ENCODE measurements at places on chromosomes 3 and 15.

DNA sequence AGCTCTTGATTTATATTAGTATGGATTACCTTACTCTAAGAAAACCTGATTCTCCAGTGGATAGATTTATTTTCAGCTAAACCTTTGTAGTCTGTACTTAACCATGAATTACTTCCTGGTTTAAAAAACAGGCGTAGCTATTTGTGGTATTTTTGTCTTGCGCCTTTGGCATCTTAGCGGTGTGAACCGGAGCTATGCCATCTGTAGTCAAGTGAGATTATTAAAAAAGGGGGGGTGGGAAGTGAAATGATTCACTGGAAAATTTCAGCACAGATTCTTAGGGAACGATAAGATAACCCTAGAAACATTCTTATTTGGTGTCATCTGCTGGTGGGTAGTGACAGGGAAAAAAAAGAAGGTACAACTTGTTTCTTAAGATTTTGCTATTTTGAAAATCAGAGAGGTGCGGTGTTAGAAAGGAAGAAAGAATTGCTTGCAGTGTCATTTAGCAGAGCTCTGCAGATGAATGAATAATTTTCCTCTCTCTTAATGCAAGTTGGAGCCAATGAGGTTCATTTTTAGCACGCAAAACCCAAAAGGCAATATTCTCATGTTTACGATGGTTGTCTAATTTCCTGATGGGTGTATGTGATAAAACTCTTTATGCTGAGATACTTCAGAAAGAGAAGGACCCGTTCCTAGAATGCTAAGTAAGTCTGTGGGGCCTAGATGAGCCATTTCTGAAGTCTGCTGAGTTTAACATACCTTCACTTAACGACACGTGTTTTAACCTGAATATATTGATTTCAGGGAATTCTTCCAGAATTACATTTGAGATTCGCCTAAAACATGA lies 44.0 kb downstream of the PSMD6 start:
- DNase-seq: peak; percentile 35

- DNase-seq: no peak
Measured at GRCh38 chr15:91782221-91782620, 71.3 kb upstream of the SLCO3A1 start.

GRCh38 chr15:53559364-53560277 lies 199.8 kb downstream of the WDR72 start:
- no peak for DNase-seq

DNA sequence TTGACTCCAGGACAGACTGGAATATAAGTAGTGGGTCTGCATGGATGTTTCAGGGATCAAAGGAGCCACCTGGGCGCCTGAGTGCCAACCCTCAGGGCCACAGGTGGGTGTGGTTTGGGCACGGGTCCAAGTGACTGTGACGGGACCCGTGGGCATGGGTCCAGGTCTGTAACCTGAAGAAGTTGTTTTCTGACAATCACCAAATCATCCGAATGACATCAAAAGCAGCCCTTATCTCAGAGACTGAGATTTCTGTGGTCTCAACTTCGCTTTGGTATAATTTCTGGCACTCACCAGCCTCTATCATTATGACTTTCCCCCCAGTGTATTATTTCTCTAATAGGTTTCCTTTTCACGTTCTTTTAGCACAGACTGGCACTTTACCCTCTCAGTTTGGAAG lies 24.4 kb downstream of the RLBP1 start:
- no peak for DNase-seq

DNA sequence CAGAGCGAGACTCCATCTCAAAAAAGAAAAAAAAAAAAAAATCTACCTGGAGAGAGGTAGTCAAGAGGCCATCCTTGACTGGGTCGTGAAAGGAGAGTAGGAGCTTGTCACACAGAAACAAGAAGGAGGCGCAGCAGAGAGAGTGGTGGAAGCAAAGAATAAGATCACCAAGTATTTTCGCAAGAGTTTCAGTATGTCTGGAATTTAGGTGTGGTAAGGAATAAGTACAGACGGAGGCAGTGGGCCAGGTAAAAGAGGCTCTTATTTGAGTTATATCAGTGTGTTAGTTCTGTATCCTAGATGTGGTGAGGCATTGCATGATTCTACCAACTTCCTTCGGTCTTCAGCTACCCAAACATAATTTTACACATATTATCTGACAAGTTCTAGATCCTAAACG lies 14.6 kb upstream of the ATP10A start:
- DNase-seq: no peak

DNA sequence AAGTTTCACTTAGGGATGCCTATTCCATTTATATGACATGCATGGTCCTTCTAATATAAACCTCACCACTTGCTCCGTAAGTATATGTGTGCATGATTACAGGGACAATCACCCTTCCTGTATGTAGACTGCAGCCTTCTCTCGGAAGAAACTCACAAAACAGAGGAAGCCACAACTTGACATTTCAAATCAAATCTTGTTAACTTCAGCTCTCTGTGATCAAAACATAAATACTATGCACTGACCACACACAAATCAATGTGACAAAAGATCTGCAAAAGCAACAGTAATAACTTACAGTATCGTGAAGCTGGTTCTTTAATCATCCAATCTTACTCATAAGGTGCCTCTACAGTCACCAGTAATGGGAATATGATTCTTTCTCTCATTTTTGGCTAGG lies 50.2 kb downstream of the FHIT start:
- no peak for DNase-seq

DNA sequence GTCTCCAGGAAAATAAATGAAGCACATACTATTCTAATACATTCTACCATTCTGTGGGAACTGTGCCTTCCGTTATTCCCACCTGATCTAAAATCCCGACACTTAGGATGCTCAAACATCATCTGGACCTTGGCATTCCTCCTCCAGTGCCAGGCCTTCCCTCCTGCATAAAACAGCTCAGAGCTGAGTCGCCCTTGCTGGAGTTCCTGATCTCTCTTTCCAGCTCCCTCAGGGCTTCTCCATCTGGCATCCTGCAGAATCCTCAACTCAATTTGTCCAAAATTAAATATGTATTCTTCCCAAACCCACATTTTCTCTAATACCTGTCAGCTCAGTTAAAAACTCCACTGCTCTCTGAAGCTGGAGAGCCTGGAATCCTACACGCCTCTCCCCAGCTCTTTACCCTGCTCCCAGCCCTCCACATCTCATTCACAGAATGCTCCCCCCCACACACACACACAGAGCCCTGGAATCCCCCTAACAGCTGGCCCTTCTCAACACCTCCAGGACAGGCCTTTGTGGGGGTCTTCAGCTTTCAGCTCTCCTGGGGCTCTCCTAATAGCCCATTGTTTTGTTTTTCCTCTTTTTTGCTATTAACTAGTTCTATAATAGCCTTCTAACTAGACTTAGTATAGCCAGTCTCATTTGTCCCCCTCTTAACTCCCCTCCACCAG lies 78.5 kb downstream of the HMG20A start:
- DNase-seq: no peak

DNA sequence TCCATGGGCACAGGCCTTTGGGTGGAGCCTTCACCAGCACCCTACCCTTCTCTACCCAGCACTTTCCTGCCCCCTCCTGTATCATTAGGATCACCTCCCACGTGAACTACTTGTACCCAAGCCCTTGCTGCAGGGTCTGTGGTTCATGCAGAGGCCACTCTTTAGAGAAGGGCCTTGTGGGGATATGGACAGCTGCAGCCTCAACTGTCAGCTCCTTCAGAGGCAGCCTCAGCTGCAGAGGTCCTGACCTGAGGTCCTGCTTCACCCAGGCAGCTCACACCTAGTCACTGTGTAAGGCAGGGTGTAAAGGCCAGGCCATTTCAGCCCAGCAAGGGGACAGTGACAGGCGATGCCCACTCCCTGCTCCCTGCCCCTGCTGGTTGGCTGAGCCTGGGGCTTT lies 448.6 kb upstream of the PROK2 start:
- DNase-seq: no peak

DNA sequence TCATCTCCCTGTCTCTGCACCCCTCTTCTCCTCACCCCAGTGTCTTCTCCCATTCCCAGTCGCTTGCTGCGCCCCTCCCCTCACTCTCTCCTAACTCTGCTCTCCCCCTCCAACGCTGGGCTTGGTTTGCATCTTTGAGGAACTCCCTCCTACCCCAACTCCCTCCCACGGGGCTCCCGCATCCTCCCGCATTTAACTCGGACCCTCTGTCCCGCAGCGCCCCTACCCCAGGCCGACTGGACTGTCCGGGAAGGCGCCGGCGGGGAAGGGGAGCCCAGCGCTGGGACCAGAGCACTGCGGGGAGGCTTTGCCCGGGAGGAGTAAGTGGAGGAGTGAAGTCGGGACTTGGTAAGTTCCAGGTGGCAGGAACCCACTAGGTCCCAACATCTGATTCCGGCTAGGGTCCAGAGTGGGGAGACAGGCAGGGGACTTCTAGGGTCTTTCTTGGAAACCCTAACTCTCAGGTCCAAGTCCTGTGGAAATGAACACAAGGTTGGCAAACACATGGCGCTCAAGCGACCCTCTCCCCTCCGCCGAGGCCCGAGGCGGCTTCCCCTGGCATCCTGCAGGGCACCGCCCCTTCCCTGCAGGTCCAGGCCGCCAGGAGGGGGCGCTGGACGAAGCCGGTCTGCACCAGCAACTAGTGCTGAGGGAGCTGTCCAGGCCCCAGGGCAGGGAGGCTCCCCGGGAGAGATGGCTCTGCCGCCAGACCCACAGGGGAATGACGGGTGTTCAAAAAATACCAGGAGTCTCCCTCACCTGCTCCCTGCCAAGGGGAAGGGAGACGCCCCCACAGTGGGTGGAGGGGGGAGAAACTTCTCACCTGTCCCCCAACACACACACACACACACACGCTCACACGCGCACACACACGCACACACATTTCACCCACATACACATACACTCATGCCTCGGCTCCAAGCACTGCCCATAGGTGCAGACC lies 53.2 kb downstream of the LHFPL4 start:
- peak; percentile 47 for DNase-seq

- DNase-seq: peak; percentile 45
Measured at GRCh38 chr15:67745073-67746006, 80.0 kb upstream of the SKOR1 start.

- DNase-seq: no peak
Measured at GRCh38 chr3:27756877-27757276, 34.8 kb upstream of the EOMES start.

- no peak for DNase-seq
Measured at GRCh38 chr15:47338771-47339170, 378.5 kb upstream of the SEMA6D start.

DNA sequence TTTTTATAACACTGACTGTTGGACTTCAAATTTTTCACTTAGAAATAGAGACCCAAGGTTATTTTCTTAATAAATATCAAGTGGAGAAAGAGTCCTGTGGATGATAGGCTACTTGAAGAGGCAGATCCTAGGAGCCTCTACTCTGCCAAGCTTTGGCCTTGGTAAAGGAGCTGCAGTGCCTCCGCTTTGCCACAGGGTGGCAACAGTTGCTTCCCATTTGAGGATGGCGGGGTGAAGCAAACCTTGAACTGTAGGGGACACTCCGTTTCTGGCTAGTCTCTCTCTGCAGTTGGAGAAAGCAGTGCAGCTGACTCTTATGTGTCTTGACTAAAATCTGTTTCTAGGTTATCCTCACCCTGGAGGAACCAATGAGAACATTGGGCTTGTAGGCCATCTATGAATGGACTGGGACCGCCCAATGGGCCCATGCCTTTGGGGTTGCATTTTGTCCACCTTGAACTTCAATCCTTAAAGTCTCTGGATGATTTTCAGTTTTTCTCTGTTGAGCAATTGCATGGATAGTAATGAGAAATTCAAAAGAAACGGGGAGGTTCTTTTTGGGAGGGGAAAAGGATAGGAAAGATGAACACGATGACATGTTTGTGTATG lies 9.8 kb downstream of the SCG5 start:
- DNase-seq: peak; percentile 78

DNA sequence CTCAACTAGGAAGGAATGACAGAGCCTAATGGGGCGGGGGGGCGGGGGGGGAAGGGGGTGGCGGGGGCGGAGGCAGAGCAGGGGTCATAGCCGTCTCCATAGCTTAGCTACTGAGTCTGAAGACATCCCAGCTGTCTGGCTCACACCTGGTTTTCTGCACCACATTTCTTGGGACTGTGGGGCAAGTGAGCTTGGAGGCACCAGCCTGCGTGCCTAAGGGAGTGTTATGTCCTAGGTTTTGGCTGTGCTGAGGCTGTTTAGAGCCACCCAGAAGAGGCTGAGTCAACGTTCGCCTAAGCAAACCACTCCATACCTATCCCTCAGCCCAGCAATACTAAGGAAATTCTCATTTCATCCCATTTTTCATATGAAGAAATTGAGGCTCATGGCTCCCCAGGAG lies 1.4 kb downstream of the IL17RD start:
- DNase-seq: no peak

GRCh38 chr15:99014803-99015697 lies 7.5 kb upstream of the PGPEP1L start:
- peak; percentile 61 for DNase-seq

DNA sequence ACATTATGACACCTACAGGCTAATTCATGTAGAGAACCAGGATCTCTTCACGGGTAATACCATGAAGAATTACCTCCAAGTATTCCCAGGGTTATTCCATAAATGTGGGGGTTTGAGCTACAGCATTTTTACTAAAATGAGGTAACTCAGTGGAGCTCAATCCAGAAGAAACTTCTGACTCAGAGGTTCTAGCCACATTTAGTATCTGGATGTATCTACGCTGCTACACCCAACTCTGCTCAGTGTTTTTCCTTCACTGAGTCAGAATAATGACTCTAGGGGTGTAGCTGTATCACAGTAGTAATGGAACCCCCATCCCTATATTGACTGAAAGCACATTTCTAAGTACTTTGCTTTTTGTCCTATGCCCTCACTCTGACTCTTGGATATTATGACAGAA lies 52.4 kb downstream of the COPS2 start:
- peak; percentile 21 for DNase-seq

- DNase-seq: no peak
Measured at GRCh38 chr3:43335799-43336198, 49.5 kb downstream of the SNRK start.

GRCh38 chr3:80556763-80557162 lies 789.0 kb upstream of the ROBO1 start:
- DNase-seq: no peak

DNA sequence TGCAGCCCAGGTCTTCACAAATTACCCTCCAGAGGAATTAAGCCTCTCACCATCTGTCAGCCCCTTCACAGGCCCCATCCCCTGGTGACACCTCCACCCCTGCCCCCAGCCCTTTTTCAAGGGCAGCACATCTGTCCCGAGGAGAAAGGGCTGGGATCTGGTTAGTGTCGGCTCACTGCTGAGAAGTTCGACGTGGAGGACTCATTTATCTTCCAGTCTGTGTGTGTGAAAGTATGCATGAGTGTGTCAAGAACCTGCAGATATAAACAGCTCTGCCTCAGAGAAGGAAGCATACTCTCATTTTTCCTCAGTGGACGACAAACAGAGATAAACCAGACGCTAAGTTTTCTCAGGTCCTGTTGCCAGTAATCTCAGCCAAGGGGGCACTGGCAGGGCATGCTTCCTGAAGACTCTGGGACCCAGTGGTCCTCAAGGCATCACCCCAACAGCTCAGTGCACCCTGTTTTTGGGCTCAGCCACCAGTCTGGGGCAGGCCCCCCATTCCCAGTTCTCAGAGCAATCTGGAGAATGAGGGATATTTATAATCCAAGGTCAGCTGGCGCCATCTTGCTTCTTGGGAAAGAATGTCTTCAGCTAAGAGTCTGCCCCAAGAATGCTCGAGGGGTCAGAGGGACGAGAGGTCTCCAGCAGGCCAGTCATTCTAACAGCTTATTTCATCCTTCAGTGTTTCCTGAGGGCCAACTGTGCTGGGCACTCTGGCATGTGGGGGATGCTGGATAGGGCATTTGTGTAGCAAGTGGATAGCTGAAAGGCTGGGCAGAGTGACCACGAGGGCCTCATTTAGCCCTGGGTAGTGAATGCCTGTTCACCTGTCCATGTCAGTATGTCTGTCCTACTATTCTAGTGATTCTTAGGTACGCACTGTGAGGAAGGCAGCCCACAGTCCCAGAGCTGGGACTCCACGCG lies 73.6 kb downstream of the ADCY5 start:
- DNase-seq: no peak

GRCh38 chr3:16079519-16079918 lies 95.0 kb upstream of the GALNT15 start:
- peak; percentile 90 for DNase-seq

Measured in fibroblast of skin of right quadriceps (primary cell).